ENCODE measurements at places on chromosomes 1 and 21.

DNA sequence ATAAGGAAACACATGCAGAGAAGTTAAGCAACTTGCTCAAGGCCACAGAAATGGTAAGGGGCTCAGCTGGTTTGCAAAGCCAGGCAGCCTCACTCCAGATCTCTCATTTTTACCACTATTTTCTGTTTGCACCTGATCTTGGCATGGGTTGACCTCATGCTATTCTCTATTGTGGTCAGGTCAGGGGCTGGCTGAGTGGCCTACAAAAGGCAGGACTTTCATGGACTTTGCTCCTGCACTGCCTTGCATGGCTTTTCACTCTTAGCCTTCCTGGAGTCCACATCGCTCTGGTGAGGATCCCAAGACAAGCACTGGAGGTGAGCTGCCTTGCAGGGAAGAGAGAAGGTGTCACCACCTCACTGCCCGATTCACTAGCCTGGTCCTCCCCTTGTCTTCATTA is 56.8 kb upstream of the CSF3R start:
- no peak for DNase-seq

GRCh38 chr1:78758506-78758905 is 108.9 kb downstream of the IFI44 start:
- no peak for DNase-seq

DNA sequence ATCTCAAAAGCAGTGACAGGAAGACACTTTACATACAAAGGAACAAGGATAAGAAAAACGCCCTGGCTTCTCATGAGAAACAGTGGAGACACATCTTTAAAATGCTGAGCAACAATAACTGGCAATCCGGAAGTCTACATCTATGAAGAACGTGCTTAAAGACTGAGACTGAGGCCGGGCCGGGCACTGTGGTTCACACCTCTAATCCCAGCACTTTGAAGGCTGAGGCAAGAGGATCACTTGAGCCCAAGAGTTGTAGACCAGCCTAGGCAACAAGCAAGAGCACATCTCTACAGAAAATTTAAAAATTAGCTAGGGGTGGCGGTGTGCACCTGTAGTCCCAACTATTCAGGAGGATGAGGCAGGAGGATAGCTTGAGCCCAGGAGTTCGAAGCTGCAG is 2.1 kb upstream of the KRTAP12-1 start:
- no peak for DNase-seq

- DNase-seq = no peak
Observed at GRCh38 chr1:41370756-41371420, 9.7 kb downstream of the FOXO6 start.

GRCh38 chr1:210232511-210233215 is at the start of gene SERTAD4:
SERTAD4 (plus strand) TSS chr1:210232796; CDS start chr1:210237961, 5,165 bp downstream.
- no peak for DNase-seq

DNA sequence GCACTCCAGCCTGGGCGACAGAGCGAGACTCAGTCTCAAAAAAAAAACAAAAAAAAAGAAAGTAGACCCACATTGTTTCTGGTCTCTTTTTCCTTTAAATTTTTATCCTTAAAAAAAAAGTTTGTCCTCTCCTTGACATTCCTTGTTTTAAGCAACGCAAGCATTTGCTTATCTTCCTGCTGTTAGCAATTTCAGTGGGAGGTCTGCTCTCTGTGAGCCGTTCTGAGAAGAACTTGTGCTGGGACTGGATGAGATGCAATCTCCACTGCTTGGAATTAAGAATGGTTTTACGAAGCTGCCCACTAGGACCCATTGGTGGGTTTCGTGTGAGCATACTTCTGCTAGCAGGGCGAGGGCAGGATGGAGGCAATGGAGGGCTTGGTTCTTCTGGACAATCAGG is 225.1 kb upstream of the TMEM51 start:
- no peak for DNase-seq

- DNase-seq = no peak
Observed at GRCh38 chr1:229280921-229281320, 10.0 kb downstream of the RAB4A start.

DNA sequence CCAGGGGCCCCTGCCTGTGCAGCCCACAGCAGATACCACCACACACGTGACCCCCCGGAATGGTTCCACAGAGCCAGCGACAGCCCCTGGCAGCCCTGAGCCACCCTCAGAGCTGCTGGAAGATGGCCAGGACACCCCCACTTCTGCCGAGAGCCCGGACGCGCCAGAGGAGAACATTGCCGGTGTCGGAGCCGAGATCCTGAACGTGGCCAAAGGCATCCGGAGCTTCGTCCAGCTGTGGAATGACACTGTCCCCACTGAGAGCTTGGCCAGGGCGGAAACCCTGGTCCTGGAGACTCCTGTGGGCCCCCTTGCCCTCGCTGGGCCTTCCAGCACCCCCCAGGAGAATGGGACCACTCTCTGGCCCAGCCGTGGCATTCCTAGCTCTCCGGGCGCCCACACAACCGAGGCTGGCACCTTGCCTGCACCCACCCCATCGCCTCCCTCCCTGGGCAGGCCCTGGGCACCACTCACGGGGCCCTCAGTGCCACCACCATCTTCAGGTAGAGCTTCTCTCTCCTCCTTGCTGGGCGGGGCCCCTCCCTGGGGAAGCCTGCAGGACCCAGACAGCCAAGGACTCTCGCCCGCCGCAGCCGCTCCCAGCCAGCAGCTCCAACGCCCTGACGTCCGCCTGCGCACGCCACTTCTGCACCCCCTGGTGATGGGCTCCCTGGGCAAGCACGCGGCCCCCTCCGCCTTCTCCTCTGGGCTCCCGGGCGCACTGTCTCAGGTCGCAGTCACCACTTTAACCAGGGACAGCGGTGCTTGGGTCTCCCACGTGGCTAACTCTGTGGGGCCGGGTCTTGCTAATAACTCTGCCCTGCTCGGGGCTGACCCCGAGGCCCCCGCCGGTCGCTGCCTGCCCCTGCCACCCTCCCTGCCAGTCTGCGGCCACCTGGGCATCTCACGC is 51.0 kb downstream of the COL18A1 start:
- no peak for DNase-seq

DNA sequence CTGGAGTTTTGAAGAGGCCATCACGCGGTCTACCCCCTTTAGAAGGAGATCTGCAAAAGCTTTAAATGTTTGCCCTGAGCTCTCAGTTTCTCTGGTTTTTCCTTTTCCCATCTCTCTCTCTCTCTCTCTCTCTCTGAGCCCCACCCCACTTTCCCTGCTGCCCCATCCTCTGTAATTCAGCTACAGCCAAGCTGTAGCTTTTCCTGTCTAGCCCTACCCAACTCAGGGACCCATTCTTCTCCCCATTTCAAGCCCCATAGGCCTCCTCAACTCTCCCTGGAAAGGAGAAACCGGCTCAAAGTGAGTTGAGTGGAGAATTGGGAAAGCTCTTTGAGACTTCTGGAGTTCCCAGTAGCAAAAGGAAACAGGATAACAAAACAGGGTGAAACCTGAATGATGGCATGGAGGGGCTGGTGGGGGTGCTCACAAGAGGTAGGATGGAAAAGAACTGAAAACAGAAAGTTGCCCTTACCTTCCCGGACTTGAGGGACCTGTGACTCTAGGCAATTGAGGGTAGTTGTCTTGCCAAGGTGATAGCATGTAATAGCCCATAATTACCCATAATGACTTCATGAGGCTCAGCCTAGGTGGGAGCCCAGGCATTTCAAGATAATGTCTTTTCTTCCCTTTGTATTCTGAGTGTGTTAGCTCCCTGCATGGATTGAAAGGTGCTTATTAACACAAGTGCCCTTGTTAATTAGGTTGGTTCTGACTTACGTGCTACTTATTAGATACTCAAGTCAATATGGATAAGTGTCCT is 84.9 kb downstream of the SLC16A1 start:
- no peak for DNase-seq

GRCh38 chr1:85705940-85706339 is 2.3 kb downstream of the ZNHIT6 start:
- DNase-seq = no peak

DNA sequence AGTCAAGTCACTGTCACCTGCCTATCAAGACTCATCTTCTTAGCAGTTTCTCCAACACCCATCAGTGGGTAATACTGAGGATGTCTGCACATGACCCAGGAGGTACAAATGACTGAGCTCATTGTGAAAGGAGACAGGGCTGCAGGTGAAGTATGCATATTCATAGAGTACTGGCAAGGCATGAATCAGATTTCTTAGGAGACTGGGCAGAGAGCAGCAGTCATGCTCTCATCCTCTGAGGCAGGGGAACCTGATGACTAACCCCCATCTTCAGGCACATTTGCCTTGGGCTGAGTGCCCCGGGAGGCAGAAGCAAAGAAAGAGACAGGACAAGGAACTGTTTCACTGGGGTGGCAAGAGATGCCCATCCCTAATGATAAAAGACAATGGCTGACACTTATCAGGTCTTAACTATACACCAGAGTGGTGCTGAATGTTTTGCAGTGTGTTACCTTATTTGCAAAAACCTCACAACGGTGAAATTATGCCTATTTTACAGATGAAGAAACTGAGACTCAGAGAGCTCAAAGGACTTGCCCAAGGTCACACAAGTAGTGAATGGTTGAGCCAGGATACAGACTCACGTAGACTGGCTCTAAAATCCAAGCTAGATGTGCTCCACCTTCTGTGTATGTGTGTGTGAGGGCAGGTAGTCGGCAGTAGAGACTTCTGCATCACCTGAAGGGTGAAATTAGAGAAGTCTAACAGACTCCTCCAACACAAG is 9.2 kb upstream of the GRHL3 start:
- DNase-seq = no peak

- no peak for DNase-seq
Observed at GRCh38 chr1:79849388-79849787, 842.9 kb upstream of the ADGRL4 start.

- DNase-seq = no peak
Observed at GRCh38 chr1:30929135-30929889, 20.8 kb upstream of the SDC3 start.

DNA sequence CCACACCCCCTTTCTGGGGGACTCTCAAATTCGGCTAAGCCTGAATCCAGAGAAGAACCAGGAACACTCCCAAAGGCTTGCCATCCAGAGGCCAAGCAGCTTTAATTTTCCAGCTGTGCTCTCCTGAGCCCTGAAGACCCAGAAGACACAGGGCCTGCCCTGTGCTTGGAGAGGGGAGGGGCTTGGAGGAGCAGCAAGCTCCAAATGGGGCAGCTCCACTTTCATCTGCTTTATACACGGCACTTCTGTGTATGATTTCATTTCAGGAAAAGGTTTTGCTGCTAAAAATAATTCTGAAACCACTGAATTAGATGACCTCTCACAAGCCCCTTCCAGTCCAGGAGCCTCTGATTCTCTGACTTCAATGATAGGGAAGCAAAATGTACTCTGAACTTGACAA is 39.2 kb upstream of the CTTNBP2NL start:
- DNase-seq = no peak

DNA sequence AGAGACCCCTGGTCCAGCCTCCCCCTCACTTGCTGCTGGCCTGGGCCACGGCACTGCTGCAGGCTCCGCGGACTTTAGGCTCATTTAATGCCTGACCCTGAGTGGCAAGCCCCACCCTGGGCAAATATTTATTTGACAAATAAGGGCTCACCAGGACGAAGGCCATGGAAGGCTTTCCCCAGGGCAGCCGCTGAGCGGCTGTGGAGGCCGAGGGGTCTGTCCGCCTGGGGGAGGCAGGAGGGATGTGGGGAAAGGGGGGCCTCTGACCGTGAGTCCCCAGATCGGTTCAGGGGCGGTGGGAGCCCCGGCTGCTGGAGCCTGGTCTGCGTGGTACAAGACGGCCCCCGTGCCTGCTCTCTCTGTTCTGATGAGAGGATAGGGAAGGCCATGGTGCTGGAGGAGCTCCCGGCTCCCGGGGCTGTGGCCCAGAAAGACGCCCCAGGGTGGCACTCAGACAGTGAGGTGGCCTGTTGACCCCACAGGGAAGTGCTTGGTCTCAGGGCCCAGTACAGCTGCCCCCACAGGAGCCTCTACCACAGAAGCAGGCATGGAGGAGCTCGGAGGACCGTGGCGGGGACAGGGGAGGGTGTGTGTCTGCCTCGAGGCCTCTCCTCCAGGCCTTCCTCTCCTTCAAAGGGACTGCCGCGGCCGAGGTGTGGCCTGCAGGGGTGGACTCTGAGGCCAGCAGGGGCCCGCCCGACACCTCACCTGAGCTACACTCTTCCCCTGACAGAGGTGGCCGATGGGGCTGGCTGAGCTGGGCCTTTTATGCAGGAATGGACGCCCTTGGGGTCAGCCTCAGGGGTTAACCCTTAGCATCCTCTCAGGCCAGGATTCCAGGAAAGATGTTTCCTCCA is 9.1 kb upstream of the C1orf159 start:
- DNase-seq = no peak

DNA sequence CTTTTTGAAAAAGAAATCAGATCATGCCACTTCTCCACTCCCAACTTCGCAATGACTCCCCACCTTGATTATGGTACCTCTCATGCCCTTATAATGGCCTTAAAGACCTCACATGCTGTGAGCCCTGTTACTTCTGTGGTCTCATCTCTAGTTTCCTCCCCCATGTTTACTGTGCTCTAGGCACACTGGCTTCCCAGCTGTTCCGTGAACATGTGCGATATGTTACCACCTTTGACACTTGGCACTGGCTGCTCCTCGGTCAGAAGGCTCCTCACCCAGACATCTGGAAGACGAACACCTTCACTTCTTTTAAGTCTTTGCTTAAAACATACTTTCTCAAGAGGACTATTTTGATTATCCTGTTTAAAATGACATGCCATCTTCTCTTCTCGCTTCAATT is 14.3 kb upstream of the NTMT2 start:
- no peak for DNase-seq

DNA sequence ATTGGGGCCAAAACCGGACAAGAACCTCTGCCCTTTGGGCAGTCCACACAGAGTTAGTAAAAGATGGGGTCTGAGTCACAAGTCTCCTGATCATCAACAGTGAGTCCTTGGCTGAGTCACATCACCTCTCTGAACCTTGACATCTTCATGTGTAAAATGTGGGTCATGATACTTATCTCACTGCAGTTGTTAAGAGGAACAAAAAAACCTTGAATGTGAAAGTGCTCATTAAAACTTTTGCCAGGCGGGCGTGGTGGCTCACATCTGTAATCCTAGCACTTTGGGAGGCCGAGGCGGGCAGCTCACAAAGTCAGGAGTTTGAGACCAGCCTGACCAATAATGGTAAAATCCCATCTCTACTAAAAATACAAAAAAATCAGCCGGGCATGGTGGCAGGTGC is 15.7 kb downstream of the S100A16 start:
- DNase-seq = no peak

- no peak for DNase-seq
Observed at GRCh38 chr21:36337099-36337509, 17.1 kb downstream of the MORC3 start.
